ENCODE measurements at places on chromosomes 5 and 9.

DNA sequence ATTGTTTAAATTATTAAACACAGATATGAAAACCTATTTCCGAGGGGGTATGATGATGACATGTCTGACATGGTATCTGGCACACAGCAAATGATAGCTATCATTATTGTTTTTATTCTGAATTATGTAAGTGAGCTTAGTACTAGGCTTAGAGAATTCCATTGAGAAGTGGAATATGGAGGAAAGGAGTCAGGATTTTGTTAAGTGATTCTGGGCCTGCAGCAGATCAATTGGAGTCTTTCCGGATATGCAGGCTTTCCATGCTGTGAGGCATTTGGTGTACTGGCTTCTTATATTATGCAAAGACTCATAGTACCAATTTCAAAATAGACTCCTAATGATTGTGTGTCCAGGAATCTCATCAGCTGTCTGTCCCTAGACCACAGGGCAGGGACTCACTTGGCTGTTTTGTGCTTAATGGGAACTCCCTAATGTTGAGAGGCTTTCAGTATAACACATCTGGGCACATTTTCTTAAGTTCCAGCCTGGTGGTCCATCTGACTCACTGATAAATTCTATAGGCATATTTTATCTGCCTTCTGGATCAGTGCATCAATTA is 180.0 kb upstream of the KLF9 start:
- DNase-seq: no peak

- no peak for DNase-seq
Observed at GRCh38 chr5:138439477-138440158, 761 bp downstream of the REEP2 start.

- no peak for DNase-seq
Observed at GRCh38 chr9:76456202-76456926, 2.6 kb upstream of the GCNT1 start.

DNA sequence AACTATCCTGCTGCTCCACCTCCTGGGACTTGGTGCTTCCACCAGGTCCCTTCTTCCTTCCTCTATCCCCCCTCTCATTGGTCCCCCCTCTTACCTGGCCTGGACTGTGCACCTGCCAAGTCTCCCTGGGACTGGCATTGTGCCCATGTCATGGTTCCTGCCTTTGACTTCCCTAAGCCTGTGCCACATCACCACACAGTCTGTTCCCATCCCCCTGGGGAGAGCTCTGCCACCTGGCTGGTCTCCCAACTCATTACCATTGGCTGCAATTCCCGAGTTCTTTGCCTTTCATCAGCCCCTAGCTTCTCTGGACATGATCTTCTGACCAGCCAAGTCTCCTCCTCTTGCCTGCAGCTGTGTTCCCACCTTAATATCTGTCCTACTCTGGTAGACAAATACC is 180.3 kb downstream of the SREK1 start:
- DNase-seq: peak; percentile 68

DNA sequence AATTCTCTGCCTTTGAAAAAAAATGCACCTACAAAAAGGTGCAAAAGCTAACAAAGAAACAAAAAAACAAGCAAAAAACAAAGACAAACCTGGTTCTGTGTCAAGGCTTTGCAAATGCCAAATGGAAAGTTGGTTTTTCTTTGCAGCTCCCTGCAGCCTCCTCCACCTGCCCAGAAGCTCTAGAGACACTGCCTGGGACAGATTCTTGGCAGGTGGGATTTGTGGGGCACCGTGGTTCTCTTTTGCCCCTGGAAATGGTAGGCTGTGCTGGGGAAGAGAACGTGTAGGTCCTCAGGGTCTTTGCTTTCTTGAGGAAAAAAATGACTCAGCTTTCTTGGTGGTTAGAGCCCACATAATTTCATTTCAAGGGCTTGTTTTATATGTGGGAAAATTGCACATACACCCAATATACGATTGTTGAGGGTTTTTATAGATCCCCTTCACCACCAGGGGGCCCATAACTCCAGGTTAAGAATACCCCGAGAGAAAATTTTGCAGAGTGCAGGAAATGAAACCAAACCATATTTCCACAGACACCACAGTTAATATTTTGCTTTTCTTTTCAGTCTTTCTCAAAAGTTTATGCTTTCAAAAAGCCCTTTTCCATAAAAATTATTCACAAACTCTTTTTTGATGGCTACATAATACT is 58.7 kb downstream of the NXNL2 start:
- no peak for DNase-seq

- no peak for DNase-seq
Observed at GRCh38 chr9:123454361-123454760, 98.4 kb downstream of the CRB2 start.

DNA sequence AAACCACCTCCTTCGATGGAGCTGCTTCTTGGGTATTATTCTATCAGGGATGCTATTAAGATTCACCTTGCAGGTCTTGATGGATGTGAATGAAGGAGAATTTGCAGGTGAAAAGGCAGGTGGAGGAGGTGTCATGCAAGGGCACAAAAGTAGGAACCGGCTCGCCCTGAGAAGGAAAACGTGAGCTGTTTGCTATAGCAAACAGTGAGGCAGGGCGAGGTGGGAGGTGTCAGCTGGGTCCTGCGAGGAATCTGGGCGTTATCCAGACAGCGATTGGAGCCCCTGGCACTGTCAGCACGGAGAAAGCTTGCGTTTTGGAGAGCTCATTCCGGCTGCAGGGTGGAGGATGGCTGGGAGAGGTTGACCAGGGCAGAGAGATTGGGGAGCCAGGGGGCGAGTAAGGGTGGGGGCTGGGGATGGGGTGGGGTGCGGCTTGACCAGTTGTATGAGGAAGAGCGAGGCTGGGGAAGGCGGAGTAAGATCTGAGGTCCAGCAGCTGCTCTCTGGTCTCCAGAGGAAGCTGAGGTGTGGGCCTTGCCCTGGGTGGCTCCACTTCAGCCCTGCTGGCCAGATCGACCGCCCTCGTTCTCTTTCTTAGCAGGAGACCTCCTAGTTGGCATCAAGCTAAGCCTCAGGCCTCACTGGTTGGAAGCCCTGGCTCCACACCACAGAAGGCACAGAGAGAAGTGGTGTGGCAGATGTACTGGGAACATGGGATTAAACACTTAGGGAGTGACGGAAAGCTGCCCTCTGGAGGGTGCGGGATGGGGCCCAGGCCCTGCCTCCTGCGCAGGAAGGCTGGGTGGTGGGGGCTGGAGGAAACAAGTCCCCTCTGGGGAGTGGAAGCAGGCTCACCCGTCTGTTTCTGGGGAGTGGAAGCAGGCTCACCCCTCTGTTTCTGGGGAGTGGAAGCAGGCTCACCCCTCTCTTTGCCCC is 54.7 kb upstream of the NEURL1B start:
- DNase-seq: peak; percentile 59

GRCh38 chr5:10745133-10745532 is 15.9 kb downstream of the DAP start:
- DNase-seq: no peak

DNA sequence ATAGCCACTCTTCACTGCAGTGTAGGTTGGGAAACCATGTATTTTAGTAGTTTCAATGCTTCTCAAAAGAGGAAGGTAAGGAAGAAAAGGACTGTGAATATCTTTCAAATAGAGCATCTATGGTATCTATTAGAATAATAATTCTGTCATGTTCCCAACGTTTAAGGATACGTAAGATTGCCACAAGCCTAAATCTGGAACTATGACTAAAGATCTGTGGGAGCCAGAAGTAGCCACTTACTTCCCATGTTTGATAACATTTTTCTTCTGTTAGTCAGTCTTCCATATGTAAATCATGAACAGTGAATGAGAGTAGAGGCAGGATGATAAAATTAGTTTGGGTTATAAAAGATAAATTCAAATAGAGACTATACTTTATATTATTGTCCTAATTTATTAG is 16.3 kb upstream of the MROH2B start:
- DNase-seq: no peak

GRCh38 chr5:39570403-39571027 is 145.7 kb upstream of the DAB2 start:
- no peak for DNase-seq

- DNase-seq: no peak
Observed at GRCh38 chr5:178499352-178499751, 90.8 kb downstream of the COL23A1 start.

GRCh38 chr5:119393746-119394145 is 37.9 kb downstream of the TNFAIP8 start:
- no peak for DNase-seq

GRCh38 chr9:124486778-124487259 is 20.4 kb downstream of the NR5A1 start:
- no peak for DNase-seq

- no peak for DNase-seq
Observed at GRCh38 chr9:109307380-109308240, 13.2 kb downstream of the EPB41L4B start.

DNA sequence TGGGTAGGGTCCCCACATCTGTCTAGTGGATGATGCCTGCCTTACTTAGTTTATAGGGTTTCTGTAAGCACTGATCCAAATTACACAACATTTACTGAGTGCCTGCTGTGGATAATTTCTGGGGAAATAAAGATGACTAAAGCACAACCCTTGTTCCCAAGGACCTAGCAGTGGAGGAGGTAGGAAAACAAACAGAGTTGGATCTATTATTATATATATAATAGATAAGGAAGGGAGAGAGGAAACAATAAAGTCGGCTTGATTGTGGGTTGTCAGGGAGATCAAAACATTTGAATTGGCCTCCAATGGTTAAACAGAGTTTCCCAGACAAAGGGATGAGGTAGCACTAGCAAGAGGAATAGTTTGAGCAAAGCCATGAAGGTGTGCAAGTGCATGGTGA is 14.0 kb downstream of the IL33 start:
- DNase-seq: no peak

GRCh38 chr5:72908664-72909063 is 47.2 kb upstream of the FCHO2 start:
- no peak for DNase-seq

GRCh38 chr5:73435759-73436534 is 12.6 kb downstream of the FOXD1 start:
- DNase-seq: no peak

DNA sequence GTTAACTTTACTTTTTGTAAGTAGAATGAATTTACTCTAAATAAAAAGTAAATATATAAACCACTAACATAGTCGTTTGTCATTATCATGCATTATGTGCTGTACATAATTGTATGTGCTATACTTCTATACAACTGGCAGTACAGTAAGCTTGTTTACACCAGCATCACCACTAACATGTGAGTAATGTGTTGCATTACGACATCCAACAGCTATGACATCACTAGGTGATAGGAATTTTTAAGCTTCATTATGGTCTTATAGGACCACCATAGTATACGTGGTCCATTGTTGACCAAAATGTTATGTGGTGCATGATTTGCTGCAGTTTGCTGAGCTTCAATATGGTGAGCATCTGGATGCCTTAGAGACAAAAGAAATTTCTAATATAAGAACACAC is 819.1 kb upstream of the GRAMD2B start:
- DNase-seq: no peak

- no peak for DNase-seq
Observed at GRCh38 chr5:151903243-151903653, 21.4 kb downstream of the GLRA1 start.

- DNase-seq: no peak
Observed at GRCh38 chr5:149117970-149118369, 23.3 kb upstream of the ABLIM3 start.

DNA sequence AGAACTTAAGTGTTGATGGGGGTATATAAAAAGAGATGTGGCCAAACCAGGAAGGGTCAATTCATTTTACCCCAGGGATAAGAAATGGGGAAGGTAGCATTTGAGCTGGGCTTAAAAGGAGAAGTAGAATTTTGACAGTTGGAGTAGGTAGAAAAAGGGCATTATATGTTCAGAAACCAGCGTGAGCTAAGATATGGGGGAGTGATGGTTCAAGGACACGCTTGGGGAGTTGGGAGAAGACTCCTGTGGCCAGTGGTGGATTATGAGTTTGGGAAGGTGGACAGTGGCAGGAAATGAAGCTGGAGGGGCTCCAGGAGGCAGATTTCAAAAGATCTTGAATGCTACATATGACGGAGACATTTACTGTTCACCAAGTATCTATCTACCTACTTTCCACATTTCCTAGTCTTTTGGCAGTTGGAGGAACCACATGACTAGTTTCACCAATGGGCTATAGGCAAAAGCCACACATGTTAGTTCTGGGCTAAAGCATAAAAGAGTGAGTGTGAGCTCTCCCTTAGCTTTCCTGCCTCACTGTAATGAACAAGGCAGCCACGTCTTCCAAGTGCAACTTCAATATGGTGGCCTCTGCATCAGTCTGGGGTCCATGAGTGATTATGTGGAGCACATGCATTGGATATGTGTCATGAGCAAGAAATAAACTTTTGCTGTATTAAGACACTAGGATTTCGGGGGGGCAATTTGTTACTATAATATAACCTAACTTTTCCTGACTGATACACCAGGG is 15.7 kb upstream of the GSN start:
- DNase-seq: no peak

- no peak for DNase-seq
Observed at GRCh38 chr5:37661227-37661920, 178.5 kb downstream of the GDNF start.

DNA sequence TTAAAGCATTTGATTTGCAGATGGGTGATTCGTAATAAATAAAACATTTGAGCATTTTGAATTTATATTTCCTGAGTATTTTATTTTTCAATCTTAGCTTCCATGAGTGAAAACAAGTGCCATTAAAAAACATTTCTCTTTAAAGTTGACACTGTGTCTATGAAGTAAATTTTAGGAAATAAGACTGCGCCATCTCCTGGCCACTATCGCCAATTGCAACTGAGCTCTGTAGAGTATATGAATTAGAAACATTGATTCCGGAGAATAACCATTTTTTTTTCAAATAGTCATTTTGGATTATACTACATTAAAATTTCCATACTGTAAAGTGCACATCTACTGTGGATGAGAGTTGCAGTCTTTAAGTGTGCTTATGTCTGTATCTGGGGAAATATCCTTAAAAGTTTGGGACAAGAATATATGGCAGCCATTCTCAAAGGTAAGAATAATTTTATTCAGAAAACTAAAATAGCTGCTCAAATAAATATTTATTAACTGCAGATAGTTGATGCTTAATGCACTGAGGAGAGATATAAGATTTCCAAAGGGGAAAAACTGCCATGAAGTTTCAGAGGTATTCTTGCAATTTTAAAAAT is 5.9 kb downstream of the DMRTA1 start:
- peak; percentile 55 for DNase-seq

- DNase-seq: no peak
Observed at GRCh38 chr9:96020792-96021550, 145.5 kb downstream of the ERCC6L2 start.
